Naive B cell (primary cell): ENCODE measurements at places on chromosomes 2 and 18.
A peak's percentile ranks its signal among the peaks of the same experiment; 100 is the strongest.

- no peak for DNase-seq
These were observed 82.9 kb downstream of the CHRNA1 start for GRCh38 chr2:174681099-174682006.

DNA sequence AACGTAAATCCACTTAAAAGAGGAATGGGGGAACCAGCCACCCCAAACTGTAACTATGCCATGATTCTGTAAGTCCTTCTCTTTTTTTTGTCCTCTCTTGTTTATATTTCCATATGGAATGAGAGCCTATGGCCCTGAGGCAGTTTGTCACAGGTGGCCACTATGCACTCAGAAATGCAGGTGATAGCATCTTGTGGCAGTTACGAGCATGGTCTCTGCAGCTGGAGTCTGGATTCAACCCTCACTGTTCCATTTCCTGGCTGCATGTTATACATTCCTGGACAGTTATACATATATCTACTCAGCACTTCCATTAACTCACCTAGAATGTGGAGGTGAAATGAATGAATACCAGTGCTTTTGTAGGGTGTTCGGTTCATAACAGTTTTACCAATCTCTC is 291.5 kb upstream of the FANCL start:
- no peak for DNase-seq

GRCh38 chr2:218381916-218382366 is at the start of gene SLC11A1:
SLC11A1 (plus strand) TSS chr2:218382273; CDS start chr2:218382369, 96 bp downstream.
- no peak for DNase-seq

- DNase-seq, result no peak
These were observed 74.9 kb downstream of the LTBP1 start for GRCh38 chr2:33021542-33022227.

- DNase-seq, result no peak
These were observed 60.7 kb downstream of the CCDC85A start for GRCh38 chr2:56244506-56244905.

DNA sequence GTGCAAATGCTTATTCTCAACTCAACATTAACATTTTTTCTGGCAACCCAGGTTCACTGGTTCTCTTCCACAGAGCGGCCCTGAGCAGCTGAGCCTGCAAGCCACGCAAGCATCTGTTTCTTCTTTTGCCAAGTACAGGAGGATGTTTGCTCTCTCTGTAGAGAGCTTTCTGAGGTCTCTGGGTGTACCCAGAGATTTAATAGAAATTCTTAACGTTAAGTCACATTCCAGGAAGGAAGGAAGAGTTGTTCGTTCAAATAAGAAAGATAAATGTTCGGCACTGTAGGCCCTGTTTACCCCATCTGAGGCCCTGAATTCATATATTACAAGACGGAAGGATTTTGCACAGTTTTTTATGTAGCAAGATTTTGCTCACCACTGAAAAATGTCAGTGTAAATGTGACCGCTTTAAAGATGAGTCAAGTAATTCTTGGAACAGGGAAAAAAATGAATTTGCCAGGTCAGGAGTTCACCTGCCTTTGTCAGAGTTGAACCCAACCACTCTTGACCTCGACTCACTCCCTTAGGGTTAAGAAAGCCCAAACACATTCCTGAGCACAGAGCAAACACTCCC is 30.1 kb downstream of the KCTD18 start:
- no peak for DNase-seq

DNA sequence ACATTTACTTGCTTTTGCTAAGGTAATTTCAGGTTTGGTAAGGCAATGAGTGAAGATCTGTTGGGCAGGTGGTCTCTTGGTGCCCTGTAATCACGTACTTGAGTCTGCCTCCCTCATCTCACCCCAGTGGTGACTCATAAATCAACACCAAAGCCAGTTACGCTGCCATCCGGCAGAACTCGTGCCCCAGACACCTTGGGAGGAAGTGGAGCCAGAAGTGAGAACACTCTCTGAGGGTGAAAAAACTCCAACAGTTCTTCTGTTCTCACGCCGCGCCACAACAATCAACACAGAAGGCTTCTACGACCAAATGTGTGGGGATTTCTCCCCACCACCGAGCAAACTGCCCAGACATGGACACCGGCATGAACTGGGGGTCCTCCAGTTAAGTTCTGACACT is 206.2 kb downstream of the ARL4C start:
- DNase-seq, result peak; percentile 76

- no peak for DNase-seq
These were observed 52.4 kb downstream of the BCL2 start for GRCh38 chr18:63266888-63267790.

DNA sequence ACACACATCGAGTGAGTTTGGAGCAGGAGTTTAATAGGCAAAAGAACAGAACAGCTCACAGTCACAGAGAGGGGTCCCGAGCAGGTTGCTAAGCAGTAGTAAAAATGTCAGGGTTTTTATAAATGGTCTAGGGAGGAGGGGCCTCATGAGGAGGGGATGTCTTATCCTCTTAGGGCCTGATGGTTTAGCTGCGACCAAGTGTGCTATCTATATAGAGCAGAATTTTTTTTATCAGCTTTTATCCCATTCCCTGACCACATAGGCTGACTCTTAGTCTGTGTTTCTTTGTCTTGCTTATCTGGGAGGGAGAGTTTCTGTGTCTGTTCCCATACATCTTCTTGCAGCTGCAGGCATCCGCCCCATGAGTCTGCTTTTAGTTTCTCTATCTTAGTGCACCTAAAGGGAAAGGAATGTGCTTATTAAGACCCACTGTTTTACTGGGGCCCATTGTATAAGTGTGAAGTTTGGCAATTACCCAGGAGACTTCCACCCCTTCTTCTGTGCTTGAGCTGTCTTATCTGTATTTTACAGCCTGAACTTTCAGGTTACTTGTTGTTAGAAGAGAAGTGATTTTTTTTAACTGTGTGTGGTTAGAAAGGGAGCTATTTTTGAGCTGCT is 30.4 kb upstream of the GMCL1 start:
- no peak for DNase-seq

GRCh38 chr2:197453914-197454398 is 604 bp downstream of the COQ10B start:
- no peak for DNase-seq

DNA sequence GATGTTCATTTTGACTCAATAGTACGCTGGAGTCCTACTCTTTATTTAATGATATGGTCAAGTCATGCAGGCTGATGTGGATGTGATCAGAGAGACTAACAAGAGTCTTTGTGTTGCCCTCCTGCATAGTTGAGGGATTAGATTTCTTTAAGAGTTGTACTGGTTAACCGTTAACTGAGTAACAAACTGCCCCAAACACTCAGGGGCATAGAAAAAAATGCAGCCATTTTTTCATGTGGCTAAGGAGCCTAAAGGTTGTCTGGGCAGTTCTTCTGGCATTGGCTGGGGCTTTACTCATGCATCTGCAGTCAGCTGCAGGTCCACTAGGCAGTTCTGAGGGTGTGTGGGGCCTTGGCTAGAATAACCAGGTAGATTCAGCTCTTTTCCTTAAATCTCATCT is 32.5 kb downstream of the DOCK10 start:
- no peak for DNase-seq

- DNase-seq, result no peak
These were observed 12.3 kb downstream of the DSG2 start for GRCh38 chr18:31510319-31510718.

DNA sequence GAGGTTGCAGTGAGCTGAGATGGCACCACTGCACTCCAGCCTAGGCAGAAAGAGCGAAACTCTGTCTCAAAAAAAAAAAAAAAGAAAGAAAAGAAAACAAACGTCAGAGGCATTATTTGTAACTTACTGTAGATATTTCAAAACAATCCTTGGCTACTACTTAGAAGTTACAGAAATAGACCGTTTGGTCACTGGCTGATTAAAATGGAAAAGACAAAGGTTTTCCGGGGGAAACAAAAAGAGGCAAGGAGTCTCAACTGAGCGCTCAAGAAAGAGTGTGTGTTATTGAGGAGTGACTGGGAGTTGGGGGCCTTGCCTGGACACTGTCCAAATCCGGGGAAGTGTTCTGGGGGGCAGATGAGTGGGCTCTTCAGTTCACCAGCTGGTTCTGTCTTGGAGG is 47.6 kb downstream of the TEX44 start:
- no peak for DNase-seq

DNA sequence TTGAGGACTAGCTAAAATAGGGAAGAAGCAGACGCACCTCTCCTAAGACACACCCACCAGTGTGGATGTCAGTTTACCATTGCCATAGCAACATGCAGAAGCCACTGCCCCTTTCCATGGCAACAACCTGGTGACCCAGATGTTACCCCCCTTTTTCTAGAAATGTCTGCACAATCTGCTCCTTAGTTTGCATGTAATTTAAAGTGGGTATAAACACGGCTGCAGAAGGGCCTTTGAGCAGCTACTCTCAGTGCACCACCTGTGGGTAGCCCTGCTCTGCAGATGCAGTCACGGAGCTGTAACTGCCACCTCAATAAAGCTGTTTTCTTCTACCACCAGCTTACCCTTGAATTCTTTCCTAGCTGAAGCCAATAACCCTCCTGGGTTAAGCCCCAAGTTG is 87.1 kb downstream of the FBXO15 start:
- peak; percentile 43 for DNase-seq

- no peak for DNase-seq
These were observed 97.0 kb upstream of the SLC35G4 start for GRCh38 chr18:11512096-11513025.

GRCh38 chr2:10515887-10516286 is 67.8 kb upstream of the ODC1 start:
- no peak for DNase-seq

- no peak for DNase-seq
These were observed 716.4 kb downstream of the RNF144A start for GRCh38 chr2:7633566-7634153.

GRCh38 chr2:24768013-24768412 is 25.2 kb downstream of the PTRHD1 start:
- no peak for DNase-seq

DNA sequence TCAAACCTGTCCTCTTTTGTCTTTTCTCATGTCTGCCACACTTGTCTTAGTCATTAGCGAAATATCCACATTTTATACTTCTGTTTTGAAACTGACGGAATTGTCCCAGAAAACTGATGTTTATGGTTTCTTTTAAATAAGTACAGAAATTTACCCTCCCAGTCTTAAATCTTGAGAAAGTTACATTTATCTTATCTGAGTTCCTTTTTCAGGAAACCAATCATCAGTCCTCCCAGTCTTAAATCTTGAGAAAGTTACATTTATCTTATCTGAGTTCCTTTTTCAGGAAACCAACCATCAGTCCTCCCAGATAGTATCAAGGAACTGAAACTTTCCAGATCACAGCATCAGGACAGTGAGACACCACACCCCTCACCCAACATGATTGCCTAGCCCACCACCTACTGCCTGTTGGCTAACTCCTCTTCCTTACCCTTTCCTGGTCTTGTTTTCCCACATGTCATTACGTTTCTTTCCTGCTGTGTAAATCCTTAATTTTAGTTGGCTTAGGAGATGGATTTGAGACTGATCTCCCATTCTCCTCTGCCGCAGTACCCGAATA is 247.7 kb downstream of the PTPRM start:
- DNase-seq, result no peak

- DNase-seq, result no peak
These were observed 169.5 kb downstream of the GFPT1 start for GRCh38 chr2:69217333-69218080.

- DNase-seq, result no peak
These were observed 223.5 kb downstream of the RNF152 start for GRCh38 chr18:61669320-61669719.
